Activated T-cell treated with anti-CD3 and anti-CD28 coated beads, Interleukin-2, amount 50 U/mL, for 72 hours (primary cell): ENCODE measurements at places on chromosomes 3 and 15. TPM values are rescaled to one million over a fixed set of nuclear protein-coding genes. Genes with fewer than 3 reads are reported as not detected.

DNA sequence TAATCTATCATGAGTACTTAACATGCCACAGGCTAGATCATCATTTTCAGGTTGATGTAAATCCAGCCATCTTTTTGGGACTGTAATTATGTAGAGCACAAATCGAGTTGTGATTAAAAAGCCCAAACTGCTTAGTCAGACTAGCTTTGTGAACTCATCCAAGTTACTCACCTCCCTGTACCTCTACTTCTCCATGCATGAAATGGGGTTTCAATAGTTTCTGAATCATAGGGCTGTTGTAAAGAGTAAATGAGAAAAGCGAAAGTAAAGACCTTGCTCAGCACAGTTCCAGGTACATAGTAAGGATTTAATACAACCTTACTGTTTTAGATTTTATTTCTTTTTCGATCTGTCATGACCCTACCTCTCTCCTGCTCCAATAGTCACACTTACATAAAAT lies 85.6 kb upstream of the GAP43 start:
- no peaks in the 10 kb centered on the region for H3K36me3 ChIP-seq
- DNase-seq = no peak
- no peaks in the 10 kb centered on the region for H3K4me1 ChIP-seq
- H3K4me3 ChIP-seq = no peak overlapping the region
- H3K27ac ChIP-seq = no peak overlapping the region

DNA sequence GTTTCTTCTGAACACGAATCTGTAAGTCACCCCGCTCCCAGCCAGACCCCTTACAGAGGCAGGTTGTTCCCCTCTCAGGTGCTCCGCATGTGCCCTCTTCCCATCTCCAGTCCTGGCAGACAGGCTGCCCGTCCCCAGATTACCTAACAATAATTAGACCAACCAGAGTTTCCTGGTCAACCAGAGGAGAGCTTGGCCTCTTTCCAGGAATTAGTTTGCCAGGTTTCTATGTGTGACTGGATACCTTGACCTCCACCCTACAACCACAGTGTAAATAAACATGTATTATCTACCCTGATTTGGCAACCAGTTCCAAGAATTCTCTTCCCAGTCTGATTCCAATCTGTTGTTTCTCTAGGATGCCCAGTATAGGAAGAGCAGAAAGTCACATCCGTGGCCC lies 178.0 kb upstream of the UMPS start:
- no peak overlapping the region for H3K4me3 ChIP-seq
- no peaks in the 10 kb centered on the region for H3K36me3 ChIP-seq
- DNase-seq = no peak
- H3K27ac ChIP-seq = no peak overlapping the region

DNA sequence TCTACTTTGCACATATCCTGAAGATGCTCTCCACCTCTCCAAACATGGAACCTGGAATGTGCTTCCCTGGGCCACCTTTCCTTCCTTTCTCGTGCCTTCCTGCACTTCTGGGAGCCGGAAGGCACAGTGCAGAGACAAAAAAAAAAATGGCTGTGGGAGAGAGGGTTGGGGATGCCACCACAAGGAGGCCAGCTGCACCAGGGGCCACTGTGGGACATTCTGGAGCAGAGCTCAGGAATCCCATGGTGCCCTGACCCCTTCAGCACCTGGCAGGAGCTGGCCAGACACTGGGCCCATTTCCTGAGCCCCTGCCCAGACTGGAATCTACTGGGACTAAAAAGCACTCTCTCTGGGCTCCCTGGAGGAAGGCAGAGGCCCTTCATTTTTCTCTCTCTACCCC lies 7.9 kb upstream of the BCL2L10 start:
- H3K4me3 ChIP-seq = no peak overlapping the region
- peaks cover 12% of the 10 kb centered on the region for H3K4me1 ChIP-seq
- no peaks in the 10 kb centered on the region for H3K36me3 ChIP-seq
- no peak for DNase-seq
- no peak overlapping the region for H3K27ac ChIP-seq

- no peak overlapping the region for H3K4me3 ChIP-seq
- H3K27me3 ChIP-seq = no peaks in the 10 kb centered on the region
- H3K4me1 ChIP-seq = no peaks in the 10 kb centered on the region
- no peak overlapping the region for H3K27ac ChIP-seq
Observed at GRCh38 chr15:88982946-88983342, 69.8 kb upstream of the MFGE8 start.

GRCh38 chr15:64288999-64289398 lies 67.0 kb downstream of the CSNK1G1 start:
- no peak overlapping the region for H3K27ac ChIP-seq
- peaks cover 3% of the 10 kb centered on the region for H3K4me1 ChIP-seq
- H3K4me3 ChIP-seq = no peak overlapping the region
- no peaks in the 10 kb centered on the region for H3K27me3 ChIP-seq
- DNase-seq = no peak
- H3K36me3 ChIP-seq = no peaks in the 10 kb centered on the region

DNA sequence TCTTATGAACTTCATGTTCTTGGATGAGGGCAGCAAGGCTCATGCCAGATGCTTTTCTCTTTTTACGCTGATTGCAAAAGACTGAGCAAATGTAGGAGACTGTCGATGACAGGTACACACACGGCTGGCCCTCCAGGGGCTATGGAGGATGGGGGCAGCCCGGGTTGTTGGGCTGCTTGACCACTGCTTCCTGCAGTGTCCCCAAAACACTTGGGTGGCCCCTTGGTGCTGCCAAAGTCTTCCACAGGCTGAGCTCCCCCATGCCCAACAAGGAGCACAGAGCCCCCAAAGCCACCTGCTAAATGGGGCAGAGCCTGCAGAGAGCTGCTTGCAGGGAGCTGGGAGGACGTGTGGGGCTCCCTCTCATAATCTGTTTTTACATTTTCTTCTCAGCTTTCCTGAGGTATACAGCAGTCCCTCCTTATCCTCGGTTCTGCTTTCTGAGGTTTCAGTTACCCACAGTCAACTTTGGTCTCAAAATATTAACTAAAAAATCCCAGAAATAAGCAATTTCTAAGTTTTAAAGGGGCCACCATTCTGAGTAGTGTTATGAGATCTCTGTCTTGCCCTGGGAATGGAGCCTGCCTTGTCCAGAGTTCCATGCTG lies 7.3 kb downstream of the PRR23E start:
- H3K27me3 ChIP-seq = peaks cover 10% of the 10 kb centered on the region
- H3K4me1 ChIP-seq = no peaks in the 10 kb centered on the region
- H3K36me3 ChIP-seq = peaks cover 3% of the 10 kb centered on the region
- no peak for DNase-seq
- no peak overlapping the region for H3K27ac ChIP-seq

GRCh38 chr3:155772801-155773200 lies 27.9 kb upstream of the PLCH1 start:
- H3K36me3 ChIP-seq = peaks cover 2% of the 10 kb centered on the region
- no peak overlapping the region for H3K27ac ChIP-seq
- H3K27me3 ChIP-seq = no peaks in the 10 kb centered on the region
- no peaks in the 10 kb centered on the region for H3K4me1 ChIP-seq
- H3K4me3 ChIP-seq = no peak overlapping the region

DNA sequence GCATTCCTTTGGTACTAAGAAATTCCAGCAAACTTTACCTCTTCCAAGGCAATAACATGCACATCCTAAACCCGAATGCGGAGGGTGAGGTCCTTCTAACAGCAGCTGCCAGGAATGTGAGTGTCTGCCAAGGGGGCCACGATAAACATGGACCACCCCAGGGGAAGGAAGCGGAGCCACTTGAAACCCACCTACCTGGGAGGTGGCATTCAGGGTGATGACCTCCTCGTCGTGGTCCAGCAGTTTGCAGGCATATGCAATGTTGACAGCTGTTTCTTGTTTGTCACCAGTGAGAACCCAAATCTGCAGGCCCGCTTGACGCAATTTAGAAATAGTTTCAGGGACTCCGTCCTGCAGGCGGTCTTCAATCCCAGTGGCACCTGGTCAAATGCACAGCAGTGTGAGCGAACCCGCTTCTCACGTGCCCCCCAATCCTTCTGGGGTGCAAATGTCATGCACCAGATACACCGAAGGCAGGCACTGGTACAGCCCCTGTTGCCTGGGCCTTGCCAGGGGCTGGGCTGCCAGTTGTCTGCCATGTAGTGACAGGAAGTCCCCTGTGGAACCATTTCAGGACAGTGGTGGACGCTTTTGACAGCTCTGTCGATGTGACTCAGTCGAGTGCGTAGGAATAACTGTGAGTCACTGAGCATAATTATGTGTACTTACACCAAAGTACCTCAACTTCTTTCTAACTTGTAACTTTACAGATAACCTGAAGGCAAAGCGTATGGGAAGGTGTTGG lies 161.2 kb downstream of the ATP10A start:
- no peak for DNase-seq
- H3K27me3 ChIP-seq = no peaks in the 10 kb centered on the region
- no peaks in the 10 kb centered on the region for H3K4me1 ChIP-seq
- H3K36me3 ChIP-seq = no peaks in the 10 kb centered on the region

DNA sequence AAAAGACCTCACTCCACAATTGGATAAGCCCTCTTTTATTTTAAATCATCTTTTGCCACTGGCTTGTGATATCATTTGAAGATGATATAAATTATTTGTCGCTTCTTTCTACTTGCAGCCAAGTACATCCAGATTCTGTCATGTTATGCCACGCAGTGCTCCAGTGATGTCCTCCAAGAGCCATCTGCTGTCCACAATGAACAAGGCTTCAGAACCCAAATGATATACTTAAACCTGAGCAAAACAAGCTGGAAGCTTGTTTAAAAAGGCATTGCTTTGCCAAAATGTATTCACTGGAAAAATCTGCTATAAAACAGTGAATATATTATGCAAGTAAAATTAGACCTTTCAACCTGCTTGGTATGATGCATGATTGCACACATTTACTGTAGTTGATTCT lies 58.8 kb upstream of the ARL6 start:
- no peak for DNase-seq
- H3K27ac ChIP-seq = no peak overlapping the region
- no peak overlapping the region for H3K4me3 ChIP-seq
- peaks cover 10% of the 10 kb centered on the region for H3K27me3 ChIP-seq
- H3K36me3 ChIP-seq = no peaks in the 10 kb centered on the region
- no peaks in the 10 kb centered on the region for H3K4me1 ChIP-seq

DNA sequence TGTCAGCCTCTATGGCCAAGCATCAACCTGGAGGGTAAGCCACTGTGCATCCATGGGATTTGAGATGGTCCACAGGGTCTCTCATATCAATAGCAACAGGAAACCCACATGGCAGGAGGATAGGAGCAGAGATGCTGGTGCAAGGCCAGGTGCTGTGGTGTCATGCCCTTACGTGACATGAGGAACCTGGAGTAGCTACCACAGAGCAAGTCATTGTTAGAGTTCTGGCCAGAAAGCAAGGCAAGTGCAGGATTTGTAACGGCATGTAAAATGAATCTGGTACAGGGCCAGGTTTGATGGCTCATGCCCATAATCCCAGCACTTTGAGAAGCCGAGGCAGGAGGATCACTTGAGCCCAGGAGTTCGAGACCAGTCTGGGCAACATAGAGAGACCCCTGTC lies 14.8 kb upstream of the ZNF774 start:
- no peaks in the 10 kb centered on the region for H3K27me3 ChIP-seq
- H3K36me3 ChIP-seq = no peaks in the 10 kb centered on the region
- peaks cover 10% of the 10 kb centered on the region for H3K4me1 ChIP-seq
- no peak overlapping the region for H3K4me3 ChIP-seq
- H3K27ac ChIP-seq = no peak overlapping the region

- peaks cover 41% of the 10 kb centered on the region for H3K27me3 ChIP-seq
- H3K27ac ChIP-seq = no peak overlapping the region
- DNase-seq = no peak
- no peak overlapping the region for H3K4me3 ChIP-seq
- peaks cover 29% of the 10 kb centered on the region for H3K4me1 ChIP-seq
- H3K36me3 ChIP-seq = no peaks in the 10 kb centered on the region
Observed at GRCh38 chr3:33940149-33940548, 141.7 kb downstream of the PDCD6IP start.

- H3K4me1 ChIP-seq = no peaks in the 10 kb centered on the region
- DNase-seq = no peak
- no peak overlapping the region for H3K4me3 ChIP-seq
- no peak overlapping the region for H3K27ac ChIP-seq
Observed at GRCh38 chr3:26245236-26245635, 377.3 kb upstream of the LRRC3B start.

DNA sequence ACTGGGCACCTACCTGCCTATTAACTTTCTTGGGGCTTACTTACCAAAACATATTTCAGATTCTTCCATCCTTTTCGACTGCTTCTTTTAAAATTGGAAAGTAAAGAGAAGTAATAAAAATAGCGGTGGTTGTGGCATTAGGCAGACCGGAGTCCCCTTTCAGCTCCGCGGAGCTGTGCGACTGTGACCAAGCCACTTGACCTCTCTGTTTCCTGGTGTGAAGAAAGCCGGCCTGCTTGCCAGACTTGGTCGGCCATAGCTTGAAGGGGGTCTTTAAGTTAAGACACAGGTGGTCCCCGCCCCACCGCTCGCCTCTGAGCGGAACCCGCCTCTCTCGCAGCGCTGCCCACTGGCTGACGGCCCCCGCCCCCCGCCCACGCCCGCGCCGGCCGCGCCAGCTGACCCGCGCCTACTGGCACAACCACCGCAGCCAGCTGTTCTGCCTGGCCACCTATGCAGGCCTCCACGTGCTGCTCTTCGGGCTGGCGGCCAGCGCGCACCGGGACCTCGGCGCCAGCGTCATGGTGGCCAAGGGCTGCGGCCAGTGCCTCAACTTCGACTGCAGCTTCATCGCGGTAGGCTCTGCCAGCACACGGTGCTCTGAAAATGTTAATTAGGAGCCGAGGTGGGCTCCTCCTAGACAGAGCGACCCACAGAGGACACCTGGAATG lies 18.3 kb downstream of the NOX5 start:
- H3K4me3 ChIP-seq = no peak overlapping the region
- H3K4me1 ChIP-seq = peaks cover 25% of the 10 kb centered on the region
- DNase-seq = no peak

DNA sequence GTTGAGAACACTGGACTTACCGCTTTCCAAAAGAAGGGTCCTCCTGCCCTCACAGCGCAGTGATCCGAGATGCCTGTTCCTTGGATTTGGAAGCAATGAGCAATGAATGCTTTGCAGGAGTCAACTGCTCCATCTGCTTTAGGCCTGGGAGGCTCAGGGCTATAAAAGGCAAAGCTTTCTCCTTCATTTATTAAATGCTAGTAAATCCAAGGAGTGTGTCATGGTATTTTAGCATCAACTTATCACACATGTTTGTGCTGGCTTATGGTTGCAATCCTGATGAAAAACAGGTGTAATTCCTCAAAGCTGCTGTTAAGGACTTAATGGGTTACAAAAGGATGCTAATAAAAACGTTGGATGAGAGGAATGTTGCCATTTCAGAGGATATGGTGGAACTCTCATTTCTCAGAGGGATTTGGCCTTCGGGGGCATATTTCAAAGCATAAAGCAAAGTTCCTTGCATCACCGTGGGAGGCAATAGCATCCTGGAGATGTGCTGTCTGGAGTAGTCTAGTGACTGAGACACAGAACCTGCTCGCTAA lies 158.5 kb upstream of the TPM1 start:
- no peak overlapping the region for H3K27ac ChIP-seq
- no peak overlapping the region for H3K4me3 ChIP-seq

PIK3CB gene
- total RNA-seq = 18.8 TPM

RYR3 gene
- total RNA-seq = not detected

GABRB3 gene
- total RNA-seq = not detected

ZNF774 gene
- 2.7 TPM for total RNA-seq

SMCO1 gene
- total RNA-seq = not detected

CD96 gene
- 88.9 TPM for total RNA-seq

GABRA5 gene
- total RNA-seq = not detected

TUSC7 gene
- total RNA-seq = not detected

DUOXA1 gene
- 0.46 TPM for total RNA-seq
